Tibial artery (tissue), 4 donors: ENCODE measurements at places on chromosomes 6 and 20.
A peak's percentile ranks its signal among the peaks of the same experiment; 100 is the strongest.

GRCh38 chr20:48364688-48365421, 462.9 kb downstream of the PREX1 start:
- H3K4me3 ChIP-seq: no peak overlapping the region
- no peak for DNase-seq
- no peaks in the 10 kb centered on the region for H3K4me1 ChIP-seq
- H3K27ac ChIP-seq: no peak overlapping the region
- H3K36me3 ChIP-seq: no peaks in the 10 kb centered on the region

DNA sequence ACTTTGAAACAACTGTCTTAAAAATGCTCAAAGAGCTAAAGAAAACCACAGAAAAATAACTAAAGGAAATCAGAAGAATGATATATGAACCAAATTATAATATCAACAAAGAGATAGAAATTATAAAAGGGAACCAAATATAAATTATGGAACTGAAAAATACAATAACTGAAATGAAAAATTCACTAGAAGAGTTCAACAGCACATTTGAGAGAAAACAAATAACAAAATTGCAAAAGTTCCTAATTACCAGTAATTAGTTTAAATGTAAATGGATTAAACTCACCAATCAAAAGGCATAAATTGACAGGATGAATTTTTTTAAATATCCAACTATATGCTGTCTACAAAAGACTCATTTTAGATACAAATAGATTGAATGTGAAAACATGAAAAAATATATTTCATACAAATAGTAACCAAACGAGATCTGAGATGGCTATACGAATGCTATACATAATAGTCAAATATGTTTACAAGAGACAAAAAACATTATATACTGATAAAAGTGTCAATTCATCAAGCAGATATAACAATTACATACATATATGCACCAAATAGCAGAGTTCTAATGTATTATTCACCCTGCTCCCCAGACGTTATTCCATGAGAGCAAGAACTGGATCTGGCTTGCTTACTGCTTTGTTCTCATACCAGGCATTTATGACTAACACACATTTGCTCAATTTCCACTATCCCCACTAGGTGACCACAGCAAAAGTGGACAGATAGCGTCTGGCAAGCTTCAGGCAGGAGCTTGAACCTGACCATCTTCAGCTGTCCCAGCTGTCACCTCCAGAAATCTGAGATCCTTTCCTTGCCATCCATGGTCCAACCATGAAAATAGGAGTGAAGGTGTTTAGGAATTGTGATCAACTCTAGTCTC, 72.4 kb upstream of the SIRPA start:
- no peaks in the 10 kb centered on the region for H3K4me1 ChIP-seq
- H3K4me3 ChIP-seq: no peak overlapping the region
- no peaks in the 10 kb centered on the region for H3K36me3 ChIP-seq

DNA sequence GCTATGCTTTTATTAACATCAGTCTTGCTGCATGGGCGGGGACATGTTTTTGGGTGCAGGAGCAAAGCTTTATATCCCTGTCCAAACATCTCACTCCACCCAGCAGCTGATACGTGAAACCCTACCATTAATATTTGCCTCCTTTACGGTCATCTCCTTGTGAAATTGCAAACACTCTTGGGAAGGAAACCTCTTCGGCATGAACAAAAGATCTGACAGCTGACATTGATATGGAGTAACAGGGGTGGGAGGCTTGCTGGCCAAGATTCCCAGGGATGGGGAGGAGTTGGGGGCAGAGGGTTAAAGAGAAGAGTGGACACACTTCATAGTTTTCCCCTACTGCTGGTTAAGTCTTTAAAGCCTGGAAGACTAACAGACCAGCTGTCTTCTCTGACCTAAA, 22.2 kb upstream of the VEGFA start:
- no peak overlapping the region for H3K4me3 ChIP-seq
- no peak for DNase-seq
- H3K36me3 ChIP-seq: no peaks in the 10 kb centered on the region

- no peaks in the 10 kb centered on the region for H3K27me3 ChIP-seq
- H3K27ac ChIP-seq: no peak overlapping the region
- DNase-seq: no peak
- H3K4me1 ChIP-seq: no peaks in the 10 kb centered on the region
- no peak overlapping the region for H3K4me3 ChIP-seq
- H3K36me3 ChIP-seq: no peaks in the 10 kb centered on the region
Measured at GRCh38 chr6:127907960-127908640, 7.2 kb upstream of the THEMIS start.

DNA sequence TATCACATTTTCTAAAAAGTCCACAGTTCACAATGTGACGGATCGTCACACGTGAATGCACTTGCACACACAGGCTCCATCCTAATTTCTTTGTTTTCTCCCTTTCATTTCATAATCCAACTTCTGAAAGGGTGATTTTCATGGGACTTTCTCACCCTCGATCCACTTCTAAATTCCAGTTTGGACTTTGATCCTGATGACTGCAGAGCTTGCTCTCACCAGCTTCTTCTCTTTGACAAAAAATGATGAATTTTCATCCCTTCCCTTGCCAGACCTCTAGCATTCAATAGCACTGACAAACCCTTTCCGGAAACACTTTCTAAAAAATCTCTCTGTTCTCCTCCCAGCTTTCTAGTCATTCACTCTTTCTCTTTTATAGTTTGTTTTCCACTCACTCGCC, 341.2 kb downstream of the SYNE1 start:
- peaks cover 4% of the 10 kb centered on the region for H3K4me1 ChIP-seq
- H3K27ac ChIP-seq: no peak overlapping the region
- DNase-seq: no peak
- no peaks in the 10 kb centered on the region for H3K27me3 ChIP-seq

GRCh38 chr6:50128420-50129005, 78.8 kb upstream of the DEFB112 start:
- no peak overlapping the region for H3K4me3 ChIP-seq
- H3K27me3 ChIP-seq: no peaks in the 10 kb centered on the region
- no peaks in the 10 kb centered on the region for H3K36me3 ChIP-seq
- no peak overlapping the region for H3K27ac ChIP-seq
- H3K4me1 ChIP-seq: no peaks in the 10 kb centered on the region

DNA sequence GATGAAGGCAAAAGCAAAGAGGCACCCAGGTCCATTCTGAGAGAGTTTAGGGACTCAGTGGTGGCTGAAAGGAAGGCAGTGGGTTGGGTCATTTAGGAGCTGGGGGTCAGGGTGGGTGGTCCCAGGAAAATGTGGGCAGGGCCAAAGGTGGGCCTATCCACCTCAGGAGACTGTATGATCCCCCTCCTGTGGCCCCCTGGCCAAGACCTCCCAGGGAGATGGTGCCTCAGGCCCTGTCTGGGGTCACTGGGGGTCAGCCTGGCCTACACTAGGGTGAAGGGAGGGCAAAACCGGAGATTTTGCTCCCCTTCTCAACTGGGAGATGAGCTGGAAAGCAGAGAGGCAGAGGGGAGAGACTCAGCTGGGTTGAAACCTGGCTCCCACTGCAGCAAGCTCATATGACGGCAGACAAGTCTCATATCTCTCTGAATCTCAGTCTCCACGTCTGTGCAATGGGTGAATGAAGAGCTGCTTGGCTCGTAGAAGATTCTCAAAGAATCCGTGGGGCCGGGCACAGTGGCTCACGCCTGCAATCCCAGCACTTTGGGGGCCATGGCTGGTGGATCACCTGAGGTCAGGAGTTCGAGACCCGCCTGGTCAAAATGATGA, 11.5 kb upstream of the BAK1 start:
- no peaks in the 10 kb centered on the region for H3K36me3 ChIP-seq
- no peaks in the 10 kb centered on the region for H3K27me3 ChIP-seq
- H3K27ac ChIP-seq: no peak overlapping the region
- H3K4me3 ChIP-seq: no peak overlapping the region
- no peak for DNase-seq

- peaks cover 24% of the 10 kb centered on the region for H3K4me1 ChIP-seq
- H3K36me3 ChIP-seq: no peaks in the 10 kb centered on the region
- DNase-seq: peak; percentile 70
- H3K27me3 ChIP-seq: no peaks in the 10 kb centered on the region
- H3K27ac ChIP-seq: peak overlapping the region; percentile 87
Measured at GRCh38 chr6:34248198-34248726, 544 bp downstream of the SMIM29 start.

GRCh38 chr20:29497261-29497671, 1760.2 kb upstream of the DEFB115 start:
- H3K27ac ChIP-seq: peak overlapping the region; percentile 55
- no peaks in the 10 kb centered on the region for H3K36me3 ChIP-seq
- peak; percentile 62 for DNase-seq
- H3K4me1 ChIP-seq: no peaks in the 10 kb centered on the region

DNA sequence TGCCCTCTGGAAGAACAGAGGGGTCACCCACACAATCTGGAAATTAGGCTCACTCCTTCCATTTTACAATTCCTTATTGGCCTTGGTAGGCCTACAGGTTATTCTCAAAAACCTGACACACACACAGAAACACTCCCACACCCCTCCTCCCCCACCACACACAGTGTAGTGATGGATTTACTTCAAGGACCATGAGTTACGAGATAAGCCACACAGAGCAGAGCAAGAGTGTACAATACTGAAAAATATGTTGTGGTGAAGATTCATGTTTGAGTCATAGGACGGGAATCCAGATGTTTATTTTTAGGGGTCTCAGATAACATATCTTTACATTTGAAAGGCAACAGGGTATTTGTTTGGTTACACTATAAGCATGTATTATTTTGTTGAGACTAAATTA, 291.9 kb downstream of the PLCB1 start:
- H3K4me3 ChIP-seq: no peak overlapping the region
- H3K4me1 ChIP-seq: no peaks in the 10 kb centered on the region
- no peak for DNase-seq
- no peaks in the 10 kb centered on the region for H3K27me3 ChIP-seq
- no peaks in the 10 kb centered on the region for H3K36me3 ChIP-seq

GRCh38 chr6:129498950-129499842, 210.8 kb downstream of the ARHGAP18 start:
- no peak overlapping the region for H3K4me3 ChIP-seq
- no peak for DNase-seq
- peaks cover 3% of the 10 kb centered on the region for H3K36me3 ChIP-seq
- no peak overlapping the region for H3K27ac ChIP-seq
- no peaks in the 10 kb centered on the region for H3K27me3 ChIP-seq

DNA sequence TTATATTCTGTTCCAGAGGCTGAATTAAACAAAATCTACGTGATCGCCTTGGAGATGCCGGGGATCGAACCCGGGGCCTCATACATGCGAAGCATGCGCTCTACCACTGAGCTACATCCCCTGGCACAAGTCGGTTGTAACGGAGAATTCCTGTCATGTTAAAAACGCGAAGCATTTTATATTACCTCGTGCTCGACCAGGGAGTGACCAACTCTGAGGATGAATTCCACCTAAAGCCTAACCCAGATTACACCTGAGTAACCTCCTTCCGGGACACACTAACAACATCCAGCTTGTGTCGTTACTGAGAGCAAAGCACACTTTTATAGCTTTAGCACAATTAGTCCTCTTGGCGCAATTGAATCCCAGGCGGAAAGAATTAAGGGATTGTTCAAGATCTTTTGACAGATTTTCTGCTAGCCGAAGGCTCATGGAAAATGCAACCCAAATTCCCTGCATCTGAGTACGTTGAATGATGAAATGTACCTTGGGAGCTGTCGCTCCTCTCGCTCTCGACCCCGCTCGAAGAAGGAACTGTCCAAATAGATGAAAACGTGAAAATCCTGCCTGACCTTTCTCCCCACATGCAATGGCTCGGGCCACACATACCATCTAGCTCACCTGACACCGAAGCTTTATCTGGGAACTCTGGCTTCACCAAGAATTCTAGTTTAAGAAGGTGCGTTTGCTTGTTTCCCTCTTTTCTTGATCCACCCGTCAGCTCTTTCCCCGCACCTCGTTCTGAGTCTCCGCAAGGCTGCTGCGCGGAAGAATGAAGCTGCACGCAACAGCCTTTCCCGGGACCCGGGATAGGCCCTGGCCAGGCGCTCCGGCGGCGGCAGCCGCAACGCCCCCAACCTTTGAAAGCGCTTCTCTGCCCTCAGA, 148.3 kb downstream of the GPX5 start:
- peaks cover 6% of the 10 kb centered on the region for H3K4me1 ChIP-seq
- no peak overlapping the region for H3K27ac ChIP-seq
- no peak overlapping the region for H3K4me3 ChIP-seq
- DNase-seq: no peak
- H3K36me3 ChIP-seq: no peaks in the 10 kb centered on the region

DNA sequence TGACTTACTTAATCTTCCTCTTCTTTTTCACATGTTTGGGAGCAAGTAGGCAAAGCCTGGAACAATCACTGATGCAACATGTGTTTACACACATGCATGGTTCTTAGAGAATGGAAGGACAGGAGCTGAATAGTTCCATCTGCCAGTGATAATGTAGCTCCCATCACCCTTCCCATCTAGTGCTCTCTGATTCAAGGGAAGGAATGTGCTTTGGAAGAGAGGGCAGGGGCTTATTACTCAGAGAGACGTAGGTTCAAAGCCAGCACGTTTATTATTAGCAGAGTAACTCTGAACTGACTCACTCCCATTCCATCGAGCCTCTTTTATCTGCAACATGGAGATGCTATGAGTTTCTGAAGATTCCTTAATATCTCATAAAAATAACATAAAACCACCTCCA, 211.9 kb downstream of the GMPR start:
- peaks cover 9% of the 10 kb centered on the region for H3K4me1 ChIP-seq
- no peaks in the 10 kb centered on the region for H3K36me3 ChIP-seq
- no peak overlapping the region for H3K4me3 ChIP-seq
- H3K27me3 ChIP-seq: no peaks in the 10 kb centered on the region

GRCh38 chr6:122798099-122798641, 9.1 kb downstream of the SMPDL3A start:
- H3K4me3 ChIP-seq: no peak overlapping the region
- H3K4me1 ChIP-seq: no peaks in the 10 kb centered on the region
- H3K27ac ChIP-seq: no peak overlapping the region
- DNase-seq: no peak

- H3K4me3 ChIP-seq: no peak overlapping the region
- no peaks in the 10 kb centered on the region for H3K36me3 ChIP-seq
- no peaks in the 10 kb centered on the region for H3K4me1 ChIP-seq
Measured at GRCh38 chr6:138235205-138235604, 16.9 kb upstream of the PBOV1 start.

GRCh38 chr6:142853244-142854180, 91.5 kb downstream of the HIVEP2 start:
- DNase-seq: no peak
- no peaks in the 10 kb centered on the region for H3K27me3 ChIP-seq
- no peaks in the 10 kb centered on the region for H3K4me1 ChIP-seq
- no peaks in the 10 kb centered on the region for H3K36me3 ChIP-seq
- no peak overlapping the region for H3K27ac ChIP-seq
- H3K4me3 ChIP-seq: no peak overlapping the region

- H3K27me3 ChIP-seq: no peaks in the 10 kb centered on the region
- H3K36me3 ChIP-seq: peaks cover under 1% of the 10 kb centered on the region
- H3K4me1 ChIP-seq: peaks cover 36% of the 10 kb centered on the region
Measured at GRCh38 chr6:157323966-157324300, 614 bp upstream of the TMEM242 start.

GRCh38 chr6:121847806-121848522, 412.5 kb downstream of the GJA1 start:
- peak overlapping the region; percentile 18 for H3K27ac ChIP-seq
- no peak for DNase-seq
- no peaks in the 10 kb centered on the region for H3K36me3 ChIP-seq
- no peaks in the 10 kb centered on the region for H3K27me3 ChIP-seq
- no peak overlapping the region for H3K4me3 ChIP-seq

- H3K4me1 ChIP-seq: no peaks in the 10 kb centered on the region
- peaks cover 17% of the 10 kb centered on the region for H3K27me3 ChIP-seq
- H3K36me3 ChIP-seq: no peaks in the 10 kb centered on the region
- no peak overlapping the region for H3K4me3 ChIP-seq
- H3K27ac ChIP-seq: no peak overlapping the region
Measured at GRCh38 chr20:46520976-46521579, 7.7 kb upstream of the ZNF334 start.
